Effector memory CD4-positive, alpha-beta T cell (primary cell): ENCODE measurements at places on chromosomes 16 and 17.

GRCh38 chr17:72754513-72754912, 338.0 kb downstream of the SLC39A11 start:
- no peak for DNase-seq

DNA sequence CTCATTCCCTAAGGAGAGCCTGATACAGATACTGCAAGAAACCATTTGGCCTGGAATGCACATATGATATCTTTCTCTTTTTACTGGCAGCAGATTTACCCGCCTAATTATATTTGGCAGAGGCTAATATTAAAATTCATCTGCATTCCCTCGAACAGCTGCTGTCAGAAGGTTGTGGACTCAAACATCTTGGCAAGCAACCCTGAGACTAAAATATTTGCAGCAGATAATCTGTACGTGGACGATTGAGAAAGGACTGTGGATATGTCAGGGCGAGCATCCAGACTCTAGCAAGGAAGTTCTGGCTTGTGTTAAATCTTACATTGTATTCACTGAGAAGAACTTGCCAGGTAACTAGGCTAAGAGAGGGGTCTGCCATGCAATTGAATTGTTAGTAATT, 65.2 kb downstream of the SNX20 start:
- DNase-seq: no peak

DNA sequence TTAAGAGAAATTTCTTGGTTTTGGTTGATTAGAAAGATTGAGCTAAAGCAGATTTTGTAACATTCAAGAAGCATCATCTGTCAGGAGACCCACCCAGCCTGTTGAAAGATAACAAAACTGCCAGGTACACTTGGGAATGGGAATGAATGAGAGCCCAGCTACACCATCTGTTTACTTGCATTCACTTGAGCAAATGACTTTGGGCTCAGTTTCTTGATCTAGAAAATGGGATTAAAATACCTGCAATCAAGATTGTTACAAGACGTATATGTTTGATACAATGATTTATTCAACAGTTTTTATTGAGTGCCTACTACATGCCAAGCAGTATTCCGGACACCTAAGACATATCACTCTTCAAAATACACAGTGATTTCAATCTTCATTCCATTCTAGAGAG, 76.3 kb upstream of the HAS3 start:
- DNase-seq: no peak

GRCh38 chr16:34803683-34804416, 1344.4 kb downstream of the TP53TG3F start:
- no peak for DNase-seq

- no peak for DNase-seq
Observed at GRCh38 chr16:49487746-49488145, 114.1 kb downstream of the C16orf78 start.

- DNase-seq: no peak
Observed at GRCh38 chr16:53598511-53599275, 95.7 kb upstream of the AKTIP start.

- no peak for DNase-seq
Observed at GRCh38 chr17:80717720-80718083, 173.1 kb downstream of the RPTOR start.

- no peak for DNase-seq
Observed at GRCh38 chr16:71172481-71173207, 57.9 kb downstream of the HYDIN start.

- DNase-seq: no peak
Observed at GRCh38 chr17:27627514-27627913, 3.5 kb upstream of the LGALS9 start.

GRCh38 chr17:61353615-61354014, 46.0 kb upstream of the TBX2 start:
- DNase-seq: no peak

- DNase-seq: no peak
Observed at GRCh38 chr17:67474081-67474661, 97.1 kb downstream of the PITPNC1 start.

DNA sequence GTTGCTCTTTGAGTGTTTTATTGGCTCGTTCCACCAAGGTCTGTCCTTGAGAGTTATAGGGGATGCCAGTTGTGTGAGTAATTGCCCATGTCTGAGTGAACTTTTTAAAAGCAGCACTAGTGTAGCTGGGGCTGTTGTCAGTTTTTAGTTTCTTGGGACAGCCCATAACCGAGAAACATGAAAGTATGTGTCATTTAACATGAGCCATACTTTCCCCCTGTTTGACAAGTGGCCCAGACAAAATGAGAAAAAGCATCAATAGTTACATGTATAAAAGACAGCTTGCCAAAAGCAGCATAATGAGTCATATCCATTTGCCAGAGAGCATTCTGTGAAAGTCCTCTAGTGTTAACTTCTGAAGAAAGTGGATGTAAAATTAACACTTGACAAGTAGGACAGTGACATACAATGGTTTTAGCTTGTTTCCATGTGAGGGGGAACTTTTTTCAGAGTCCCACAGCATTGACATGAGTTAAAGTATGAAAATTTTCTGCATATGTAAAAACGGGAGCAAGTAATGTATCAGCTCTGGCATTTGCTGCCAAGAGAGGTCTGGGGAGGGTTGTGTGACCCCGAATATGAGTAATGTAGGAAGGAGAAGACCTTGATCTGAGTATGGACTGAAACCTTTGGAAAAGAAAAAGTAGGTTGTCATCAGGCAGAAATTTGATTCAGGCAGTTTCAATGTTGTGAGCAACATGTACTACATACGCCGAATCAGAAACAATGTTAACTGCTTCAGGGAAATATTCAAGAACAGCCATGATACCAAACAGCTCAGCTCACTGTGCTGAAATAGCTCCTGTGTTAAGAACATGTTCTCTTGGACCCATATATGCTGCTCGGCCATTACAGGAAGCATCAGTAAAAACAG, 56.8 kb upstream of the ARL4D start:
- no peak for DNase-seq

- DNase-seq: no peak
Observed at GRCh38 chr17:69634844-69635243, 220.3 kb downstream of the MAP2K6 start.

DNA sequence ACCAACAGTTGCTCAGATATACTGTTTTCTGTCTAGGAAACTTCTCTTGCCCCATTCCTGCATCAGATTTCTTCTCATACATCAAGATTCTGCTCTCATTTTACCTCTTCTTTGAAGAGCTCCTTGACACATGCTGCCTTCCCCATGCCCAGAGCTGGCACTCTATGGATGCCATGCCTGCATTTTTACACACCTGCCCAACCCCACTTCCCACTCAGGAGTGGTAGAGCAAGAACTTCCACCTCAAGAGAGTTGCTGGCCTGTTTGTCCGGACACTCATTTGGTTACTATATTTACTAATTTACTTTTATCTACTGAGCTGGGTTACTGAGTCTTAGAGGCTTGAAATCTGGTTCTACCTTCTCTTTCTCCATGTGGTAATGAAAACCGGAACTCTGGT, 98.3 kb upstream of the HLF start:
- no peak for DNase-seq

GRCh38 chr16:22400900-22401299, 26.5 kb upstream of the CDR2 start:
- DNase-seq: no peak

DNA sequence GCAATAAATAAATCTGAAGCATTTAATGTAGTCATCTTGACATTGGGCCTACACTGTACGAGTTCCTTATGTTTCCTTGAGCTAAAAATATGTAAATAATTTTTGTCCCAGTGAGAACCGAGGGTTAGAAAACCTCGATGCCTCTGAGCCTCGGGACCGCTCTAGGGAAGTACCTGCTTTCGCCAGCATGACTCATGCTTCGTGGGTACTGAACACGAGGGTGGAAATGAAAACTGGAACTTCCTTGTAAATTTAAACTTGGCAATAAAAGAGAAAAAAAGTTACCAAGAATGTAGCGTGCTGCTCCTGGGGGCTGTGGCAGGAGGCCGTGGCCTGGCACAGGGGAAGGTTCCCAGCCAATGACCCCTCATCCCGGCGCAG, 74.1 kb downstream of the SOCS1 start:
- no peak for DNase-seq

- no peak for DNase-seq
Observed at GRCh38 chr17:992933-993332, 4.0 kb upstream of the TIMM22 start.

GRCh38 chr17:4393806-4394205, 27.3 kb upstream of the UBE2G1 start:
- DNase-seq: no peak

GRCh38 chr17:78391843-78392242, 13.4 kb downstream of the PGS1 start:
- DNase-seq: no peak

DNA sequence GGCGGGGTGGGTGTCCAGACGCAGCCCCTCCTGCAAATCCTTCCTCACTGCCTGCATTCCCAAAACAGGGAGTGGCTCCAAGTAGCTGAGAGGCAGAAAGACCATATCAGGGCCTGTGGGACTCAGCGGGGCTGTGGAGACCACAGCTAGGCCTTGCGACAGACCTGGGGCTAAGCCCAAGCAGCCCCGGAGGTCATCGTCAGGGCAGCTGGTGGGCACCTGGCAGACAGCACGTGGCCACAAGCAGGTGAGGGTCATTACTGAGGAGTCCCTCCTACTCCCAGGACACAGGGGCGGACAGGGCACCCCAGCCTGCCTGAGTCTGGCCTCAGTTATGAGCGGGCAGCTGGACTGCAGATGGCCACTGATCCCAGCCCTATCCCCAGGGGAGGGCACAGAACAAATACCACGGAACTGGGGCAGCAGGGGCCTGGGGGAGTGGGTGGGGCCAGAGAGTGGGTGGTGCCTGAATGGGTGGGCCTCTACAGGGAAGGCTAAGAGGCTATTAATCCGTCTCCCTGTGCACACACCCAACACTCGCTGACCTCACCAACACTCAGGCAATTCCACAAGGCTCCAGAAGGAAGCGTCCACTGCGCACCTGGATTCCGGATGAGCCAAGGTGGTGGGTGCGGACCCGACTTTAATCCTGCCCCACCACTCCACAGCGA, 8.5 kb downstream of the HS3ST6 start:
- DNase-seq: no peak

GRCh38 chr17:74744349-74744713, 4.1 kb upstream of the NHERF1 start:
- DNase-seq: no peak

DNA sequence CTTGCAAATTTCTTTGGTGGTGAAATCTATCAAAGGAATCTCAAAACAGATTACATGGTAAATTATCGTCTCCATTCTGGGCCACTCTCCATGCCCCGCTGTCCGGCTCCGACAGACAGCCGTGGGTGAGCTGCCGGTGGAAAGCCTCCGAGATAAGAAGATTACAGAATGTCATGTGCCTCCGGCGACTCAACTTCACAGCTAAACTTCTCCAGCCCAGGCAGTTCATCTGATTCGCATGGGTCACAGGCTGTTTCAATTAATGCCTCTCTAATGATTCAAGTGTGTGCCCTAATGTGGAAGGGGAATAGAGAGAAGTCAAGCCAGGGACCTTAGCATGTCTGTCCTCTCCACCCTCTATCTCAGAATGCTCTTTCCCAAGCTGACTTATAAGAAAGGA, 520.8 kb upstream of the ZFHX3 start:
- no peak for DNase-seq

GRCh38 chr17:17042851-17043460, 699 bp downstream of the MPRIP start:
- no peak for DNase-seq

DNA sequence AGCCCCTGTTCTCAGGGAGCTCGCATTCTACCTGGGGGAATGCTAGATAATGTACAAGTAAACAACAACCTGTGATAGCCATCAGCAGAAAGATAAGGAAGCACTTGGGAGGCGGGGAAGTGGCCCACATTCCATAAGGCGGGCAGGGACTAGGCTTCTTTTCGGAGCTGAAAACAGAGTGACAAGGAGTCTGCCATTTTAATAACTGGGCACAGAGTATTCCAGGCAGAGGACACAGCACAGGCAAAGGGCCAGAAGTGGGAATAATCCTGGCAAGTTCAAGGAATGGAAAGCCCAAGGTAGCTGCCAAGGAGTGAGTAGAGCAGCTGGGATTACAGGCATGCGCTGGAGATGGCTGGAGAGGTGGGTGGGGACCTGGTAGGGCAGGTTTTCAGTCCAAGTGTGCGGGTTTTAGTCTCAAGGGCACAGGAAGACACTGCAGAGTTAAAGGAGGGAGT, 24.3 kb downstream of the USP43 start:
- no peak for DNase-seq

DNA sequence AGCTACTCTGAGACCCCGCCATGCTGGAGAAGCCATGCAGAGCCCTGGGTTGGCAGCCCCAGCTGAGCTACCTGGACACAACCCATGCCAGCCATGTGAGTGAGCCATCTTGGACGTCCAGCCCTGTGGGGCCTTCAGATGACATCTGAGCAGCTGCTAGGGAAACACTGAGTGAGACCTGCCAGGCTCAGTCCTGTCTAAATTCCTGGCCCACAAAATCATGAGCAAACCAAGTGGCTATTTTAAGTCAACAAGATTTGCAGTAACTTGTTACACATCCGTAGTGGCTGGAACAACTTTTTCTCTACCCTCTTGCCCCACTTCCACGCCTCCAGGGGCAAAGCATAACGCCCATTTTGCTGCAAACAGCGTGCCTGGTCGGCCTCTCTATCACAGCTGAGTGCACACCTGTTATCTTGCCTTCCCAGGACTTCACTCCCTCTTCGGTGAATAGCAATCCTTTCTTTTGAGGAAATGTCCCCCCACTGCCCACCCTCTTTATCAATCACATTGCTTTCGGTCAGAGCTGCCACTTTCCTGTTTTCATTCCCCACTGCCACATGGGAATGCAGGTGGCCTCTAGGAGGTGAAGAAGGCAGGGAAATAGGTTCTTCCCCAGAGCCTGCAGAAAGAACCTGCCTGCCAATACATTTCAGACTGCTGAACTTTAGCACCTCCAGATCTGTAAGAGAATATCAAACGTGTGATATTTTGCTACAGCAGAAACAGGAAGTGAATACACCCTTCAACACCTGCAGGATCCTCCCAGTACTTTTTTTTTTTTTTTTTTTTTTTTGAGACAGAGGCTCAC, 7.4 kb upstream of the SCIMP start:
- DNase-seq: no peak

- DNase-seq: no peak
Observed at GRCh38 chr16:88667461-88667860, 4.6 kb upstream of the MVD start.

GRCh38 chr17:48548523-48549280, 3.8 kb upstream of the HOXB2 start:
- DNase-seq: no peak

- no peak for DNase-seq
Observed at GRCh38 chr17:70517816-70518215, 348.5 kb downstream of the KCNJ2 start.

DNA sequence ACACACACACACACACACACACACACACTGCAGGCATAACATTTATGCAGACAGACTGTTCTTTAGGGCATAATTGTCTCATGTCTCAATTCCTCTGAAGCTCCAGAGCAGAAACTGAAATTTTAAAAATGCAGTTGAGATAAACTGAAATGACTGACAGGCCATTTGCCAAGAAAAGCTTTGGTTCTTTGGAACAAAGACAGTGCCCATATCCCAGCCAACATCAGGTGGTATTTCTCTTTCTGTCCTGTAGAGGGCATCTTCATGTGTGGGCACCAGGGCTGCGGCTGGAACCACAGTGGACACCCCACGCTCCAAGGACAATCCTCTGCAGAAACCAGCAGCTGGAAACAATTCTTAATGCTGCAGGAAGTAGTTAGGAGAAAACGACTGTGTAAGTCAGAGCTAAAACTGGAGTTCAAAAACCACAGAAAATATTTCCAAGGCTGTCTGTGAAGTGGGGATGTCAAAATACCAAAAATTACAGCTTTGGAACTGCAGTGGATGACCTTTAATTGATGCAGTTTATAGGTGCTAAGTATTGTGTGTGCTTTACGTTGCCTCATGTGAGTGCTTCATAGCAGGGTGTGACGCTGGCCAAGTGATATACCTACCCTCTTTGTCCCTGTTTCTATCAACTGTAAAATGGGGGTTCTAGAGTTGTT, 10.6 kb upstream of the MEFV start:
- DNase-seq: no peak
